Glomerular endothelial cell (primary cell): ENCODE measurements at places on chromosomes 2 and 18. TPM values are rescaled to one million over a fixed set of nuclear protein-coding genes. Genes with fewer than 3 reads are reported as not detected.

ARID5A gene
- total RNA-seq = 16.1 and 20.5 TPM in 2 replicates

TMEM163 gene
- total RNA-seq = 1.6 and 3.2 TPM in 2 replicates

DNA sequence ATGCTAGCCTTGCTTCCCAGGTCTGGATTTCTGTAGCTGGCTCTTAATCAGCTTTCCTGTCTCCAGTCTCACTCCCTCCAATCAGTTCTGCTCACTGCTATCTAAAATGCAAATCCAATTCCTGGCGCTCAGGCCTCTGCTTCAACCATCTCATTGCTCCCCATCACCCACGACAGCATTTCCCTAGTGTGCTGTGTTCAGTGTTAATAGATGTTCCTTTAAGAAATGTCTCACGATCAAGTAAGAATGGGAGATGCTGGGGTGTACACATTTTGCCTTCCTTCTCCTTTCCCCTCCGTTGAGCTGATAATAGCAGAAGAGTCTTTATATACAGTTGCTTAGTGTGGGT is 1.6 kb upstream of the PUM2 start:
- no peak for DNase-seq

DNA sequence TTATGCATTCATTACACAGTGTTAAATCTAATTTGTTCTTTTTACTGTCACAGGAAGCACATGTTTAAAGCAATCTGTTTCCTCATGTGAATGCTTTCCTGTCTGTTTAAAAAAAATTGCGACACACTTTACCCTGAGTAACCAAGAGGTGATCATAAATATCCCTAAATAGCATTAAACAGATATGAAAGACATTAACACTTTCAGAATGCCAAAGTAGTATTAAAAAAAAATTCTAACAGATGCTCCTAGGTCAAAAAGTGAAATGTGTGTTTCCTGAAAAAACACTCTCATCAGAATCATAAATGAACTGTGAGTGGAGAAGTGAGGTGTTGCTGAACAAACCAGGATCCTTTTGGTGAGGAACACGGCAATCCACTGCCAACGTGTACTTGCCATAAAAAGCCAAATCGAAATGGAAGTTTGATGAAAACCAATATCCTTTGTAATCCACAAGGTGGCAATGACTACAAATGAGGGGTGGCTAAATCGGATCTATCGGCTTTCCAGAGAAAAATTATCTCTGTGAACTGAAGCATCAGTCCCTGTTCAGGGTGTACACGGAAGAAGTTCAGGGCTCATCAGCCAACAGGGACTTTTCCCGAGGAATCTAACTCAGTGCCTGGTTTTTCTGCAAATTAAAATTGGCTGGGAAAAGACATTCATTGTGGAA is 248.9 kb downstream of the TCF4 start:
- peak; percentile 77 for DNase-seq

- DNase-seq = no peak
These were observed 27.9 kb downstream of the GPC1 start for GRCh38 chr2:240463274-240463865.

DNA sequence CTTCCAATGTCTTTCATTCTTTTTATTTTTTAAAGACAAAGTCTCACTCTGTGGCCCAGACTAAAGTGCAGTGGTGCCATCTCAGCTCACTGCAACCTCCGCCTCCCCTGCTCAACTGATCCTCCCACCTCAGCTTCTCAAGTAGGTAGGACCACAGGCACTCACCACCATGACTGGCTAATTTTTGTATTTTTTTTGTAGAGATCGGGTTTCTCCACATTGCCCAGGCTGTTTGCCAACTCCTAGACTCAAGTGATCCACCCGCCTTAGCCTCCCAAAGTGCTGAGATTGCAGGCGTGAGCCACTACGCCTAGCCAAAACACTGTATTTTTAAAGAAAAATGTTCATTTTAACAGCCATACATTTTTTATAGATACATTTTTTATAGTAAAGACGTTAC is 12.7 kb downstream of the GCKR start:
- no peak for DNase-seq

DNA sequence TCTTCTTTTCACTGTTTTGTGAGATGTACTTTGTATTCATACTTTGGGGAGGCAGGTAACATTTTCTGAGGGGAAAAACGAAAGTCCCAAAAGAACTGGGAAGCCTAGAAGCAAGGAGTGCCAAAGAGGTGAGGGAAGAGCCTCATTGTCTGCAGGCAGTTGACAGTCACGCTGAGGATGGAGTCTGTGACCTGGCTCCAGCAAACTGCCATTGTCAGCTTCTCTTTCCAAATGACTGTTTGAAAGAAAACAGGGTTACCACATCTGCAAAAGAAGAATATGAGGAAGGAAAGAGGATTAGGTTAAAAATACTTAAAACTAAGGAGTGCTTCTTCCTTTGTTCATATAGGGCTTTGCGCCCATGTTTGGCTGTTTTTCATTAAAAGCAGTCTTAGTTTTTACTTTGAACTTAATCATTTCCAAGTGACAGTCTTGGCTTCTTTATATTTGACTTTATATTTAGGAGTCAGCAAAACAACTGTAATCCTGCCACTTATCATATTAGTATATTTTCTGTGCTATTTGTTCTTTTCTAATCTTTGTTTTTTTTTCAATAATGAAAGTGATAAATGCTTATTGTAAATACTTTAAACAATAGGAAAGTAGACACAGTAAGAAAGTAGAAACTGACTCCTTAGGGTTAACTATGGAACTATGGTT is 35.0 kb downstream of the CERS6 start:
- DNase-seq = no peak

- DNase-seq = no peak
These were observed 200.8 kb downstream of the RAB3GAP1 start for GRCh38 chr2:135252805-135253458.

DNA sequence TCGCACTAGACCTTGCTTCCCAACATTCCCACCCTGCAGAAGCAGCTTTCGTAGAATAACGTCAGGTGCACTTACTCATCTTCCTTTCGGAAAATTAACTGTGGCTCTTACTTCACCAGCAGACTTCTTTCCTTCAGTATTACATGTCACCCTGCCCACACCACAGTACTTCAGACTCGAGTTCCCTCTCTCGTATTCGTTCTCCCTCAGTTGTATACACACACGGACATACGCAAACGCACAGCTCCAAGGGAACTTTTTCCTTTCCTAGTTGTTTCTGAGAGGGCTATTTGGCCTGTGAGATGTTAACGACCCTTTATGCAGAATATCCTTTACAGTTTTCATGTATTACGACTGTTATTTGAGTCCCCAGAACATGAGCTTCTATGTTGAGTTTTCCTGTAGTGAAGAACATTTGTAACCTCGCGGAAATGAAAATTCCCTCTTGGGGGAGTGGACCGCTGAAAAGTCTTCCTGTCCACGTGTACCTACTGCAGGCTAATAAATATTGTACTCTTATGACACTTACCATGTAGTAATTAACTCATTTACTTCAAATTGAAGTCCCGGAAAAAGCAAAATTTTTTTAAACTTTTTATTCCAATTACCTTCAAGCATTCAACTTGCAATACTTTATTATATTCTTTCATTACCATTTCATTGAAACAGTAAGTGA is 908 bp downstream of the ERLEC1 start:
- DNase-seq = no peak

- no peak for DNase-seq
These were observed 1.2 kb upstream of the MAPRE3 start for GRCh38 chr2:26969077-26969844.

GRCh38 chr2:240644171-240644651 is 18.9 kb downstream of the GPR35 start:
- DNase-seq = no peak
